ENCODE measurements at places on chromosomes 1 and 21. TPM values are rescaled to one million over a fixed set of nuclear protein-coding genes. Genes with fewer than 3 reads are reported as not detected.

The OR14I1 gene
- not detected for total RNA-seq

The AMY1A gene
- total RNA-seq = not detected

The BTBD8 gene
- total RNA-seq = 2.8 TPM

The OR6K3 gene
- total RNA-seq = not detected

The HHIPL2 gene
- total RNA-seq = 0.27 TPM

The CFAP45 gene
- 0.59 TPM for total RNA-seq

DNA sequence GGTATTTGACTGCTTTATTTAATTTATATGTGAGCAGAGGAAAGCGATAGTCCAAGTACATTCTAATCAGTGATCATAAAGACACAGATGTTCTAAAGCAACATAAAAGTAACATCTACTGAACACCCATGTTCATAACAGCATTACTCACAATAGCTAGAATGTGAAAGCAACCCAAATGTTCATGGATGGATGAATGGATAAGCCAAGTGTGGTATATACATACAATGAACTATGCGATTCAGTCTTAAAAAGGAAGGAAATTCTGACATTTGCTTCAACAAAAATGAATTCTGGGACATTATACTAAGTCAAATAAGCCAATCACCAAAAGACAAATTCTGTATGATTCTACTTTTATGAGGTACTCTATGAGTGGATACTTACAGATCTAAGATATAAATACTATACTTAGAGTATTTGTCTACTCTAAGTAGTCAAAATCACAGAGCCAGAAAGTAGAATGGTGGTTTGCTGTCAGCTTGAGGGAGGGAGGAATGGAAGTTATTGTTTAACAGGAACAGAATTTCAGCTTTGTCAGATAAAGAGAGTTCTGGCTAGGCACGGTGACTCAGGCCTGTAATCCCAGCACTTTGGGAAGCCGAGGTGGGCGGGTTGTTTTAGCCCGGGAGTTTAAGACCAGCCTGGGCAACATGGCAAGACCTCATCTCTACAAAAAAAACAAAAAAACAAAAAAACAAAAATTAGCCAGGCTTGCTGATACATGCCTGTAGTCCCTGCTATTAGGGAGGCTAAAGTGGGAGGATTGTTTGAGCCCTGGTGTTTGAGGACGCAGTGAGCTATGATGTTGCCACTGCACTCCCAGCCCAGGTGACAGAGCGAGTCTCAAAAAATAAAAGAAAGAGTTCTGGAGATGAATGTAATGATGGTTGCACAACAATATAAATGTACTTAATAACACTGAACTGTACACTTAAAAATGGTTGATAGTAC lies 79.7 kb upstream of the ARHGAP29 start:
- no peak overlapping the region for H3K4me3 ChIP-seq
- H3K27me3 ChIP-seq = no peaks in the 10 kb centered on the region
- no peaks in the 10 kb centered on the region for H3K36me3 ChIP-seq
- no peak for DNase-seq
- peak overlapping the region; percentile 63 for H3K27ac ChIP-seq
- H3K4me1 ChIP-seq = peaks cover 88% of the 10 kb centered on the region

- H3K27me3 ChIP-seq = 0 out of 2 replicates have a peak, but pooled peaks cover 13% of the 10 kb centered on the region
- H3K36me3 ChIP-seq = no peaks in the 10 kb centered on the region
- DNase-seq = no peak
- H3K27ac ChIP-seq = no peak overlapping the region
- H3K4me3 ChIP-seq = no peak overlapping the region
Measured at GRCh38 chr1:90074970-90075391, 80.1 kb downstream of the ZNF326 start.

DNA sequence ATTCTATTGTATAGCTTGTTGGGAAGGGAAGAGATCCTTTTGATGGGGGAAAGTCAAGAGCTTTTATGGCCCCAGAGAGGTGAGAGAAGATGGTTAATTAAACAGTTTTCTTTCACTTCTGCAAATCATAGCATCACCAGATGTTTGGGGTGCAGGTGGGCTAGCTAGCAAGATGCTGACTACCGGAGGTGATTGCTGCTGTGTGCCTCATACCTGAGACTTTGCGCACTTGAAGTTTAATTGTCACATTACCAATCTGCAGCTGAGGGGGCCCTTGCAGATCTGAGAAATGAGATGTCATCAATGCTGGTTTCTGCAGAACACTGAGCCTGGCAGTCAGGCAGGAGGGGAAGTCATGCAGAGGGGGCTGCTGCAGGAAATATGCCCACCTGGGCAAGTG lies 73.9 kb downstream of the SNRPE start:
- H3K27me3 ChIP-seq = peaks cover 6% of the 10 kb centered on the region
- no peak for DNase-seq
- no peaks in the 10 kb centered on the region for H3K4me1 ChIP-seq
- H3K36me3 ChIP-seq = no peaks in the 10 kb centered on the region

DNA sequence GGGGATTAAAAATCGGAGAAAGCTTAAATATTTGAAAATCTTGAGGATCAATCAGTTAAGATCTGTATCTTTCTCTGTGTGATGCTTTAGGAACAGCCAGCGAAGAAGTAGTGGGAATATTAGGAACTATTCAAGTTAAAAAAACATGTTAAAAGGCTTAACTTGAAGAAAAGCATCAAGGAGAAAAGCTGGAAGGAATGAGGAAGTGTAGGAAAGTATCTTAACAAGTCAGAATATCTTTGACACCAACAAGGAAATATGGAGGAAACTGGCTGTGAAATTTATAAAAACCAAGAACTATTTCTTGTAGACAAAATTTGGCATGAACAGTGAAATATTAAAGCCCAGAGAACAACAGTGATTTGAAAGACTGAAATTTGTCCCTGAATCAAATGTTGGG lies 60.4 kb downstream of the ATF6 start:
- DNase-seq = no peak
- H3K4me3 ChIP-seq = no peak overlapping the region
- H3K36me3 ChIP-seq = no peaks in the 10 kb centered on the region
- H3K27me3 ChIP-seq = no peaks in the 10 kb centered on the region

DNA sequence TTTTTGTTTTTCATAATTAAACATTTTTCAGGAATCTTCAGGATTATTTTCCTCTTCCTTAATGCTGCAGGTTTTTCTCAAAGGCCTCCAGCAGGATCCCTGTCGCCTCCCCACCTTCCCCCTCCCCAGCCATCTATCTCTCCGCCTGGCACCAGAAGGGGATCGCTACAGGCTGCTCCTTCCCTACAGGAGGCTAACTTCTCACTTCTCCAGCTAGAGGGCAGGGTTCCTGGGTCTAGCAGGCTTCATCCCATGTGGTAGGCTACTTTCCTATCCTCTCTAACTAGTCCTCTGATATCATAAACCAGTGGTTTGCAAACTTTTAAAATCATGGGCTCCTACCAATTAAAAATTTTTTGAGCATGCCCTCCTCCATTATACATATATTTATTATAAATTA lies 104.1 kb downstream of the KCNN3 start:
- peaks cover 11% of the 10 kb centered on the region for H3K27me3 ChIP-seq
- H3K36me3 ChIP-seq = no peaks in the 10 kb centered on the region
- DNase-seq = peak; percentile 38
- H3K4me3 ChIP-seq = no peak overlapping the region
- H3K27ac ChIP-seq = no peak overlapping the region
- H3K4me1 ChIP-seq = no peaks in the 10 kb centered on the region

DNA sequence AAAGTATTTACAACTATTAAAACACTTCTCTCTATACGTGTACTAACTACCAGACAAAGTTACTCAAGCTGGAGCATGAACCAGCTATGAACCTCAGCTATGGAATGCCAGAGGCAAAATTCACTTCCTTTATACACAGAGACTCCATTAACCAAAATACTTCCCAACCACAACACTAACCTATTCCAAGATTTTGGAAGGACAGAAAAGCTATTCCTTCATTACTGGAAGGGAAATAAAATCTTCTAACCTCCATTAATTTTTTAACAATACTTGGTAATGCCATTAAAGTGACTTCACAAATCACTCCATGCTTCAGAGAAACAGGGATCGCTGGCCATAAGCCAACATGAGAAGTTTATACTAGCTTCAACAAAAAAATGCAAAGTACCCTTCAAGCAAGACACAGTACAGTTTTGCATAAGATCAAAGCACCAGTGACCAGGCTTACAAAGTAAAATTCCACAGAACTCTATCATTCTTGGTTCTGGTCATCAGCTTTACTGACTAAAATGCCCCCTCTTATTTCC lies 58.0 kb downstream of the PUM1 start:
- no peak overlapping the region for H3K27ac ChIP-seq
- no peak overlapping the region for H3K4me3 ChIP-seq
- peaks cover 19% of the 10 kb centered on the region for H3K36me3 ChIP-seq
- H3K27me3 ChIP-seq = no peaks in the 10 kb centered on the region
- H3K4me1 ChIP-seq = peaks cover 12% of the 10 kb centered on the region

DNA sequence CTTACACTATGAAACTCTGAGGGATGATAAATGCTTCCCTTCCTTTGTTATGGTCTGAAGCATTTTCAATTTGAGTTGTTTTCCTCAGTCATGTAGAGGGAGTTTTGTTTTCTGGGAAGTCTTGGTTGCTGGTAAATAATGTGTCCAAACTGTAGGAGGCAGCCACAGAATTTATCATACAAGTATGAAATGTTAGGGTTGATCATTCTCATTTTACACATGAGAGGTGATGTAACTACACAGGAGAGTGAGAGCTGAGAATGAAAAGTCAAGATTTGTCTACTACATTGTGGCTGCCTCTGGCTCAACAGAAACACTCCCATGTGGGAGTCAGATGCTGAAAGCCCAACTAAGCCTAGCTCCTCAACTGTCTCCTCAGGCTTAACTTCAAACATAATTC lies 182.5 kb upstream of the SGIP1 start:
- no peak overlapping the region for H3K4me3 ChIP-seq
- H3K4me1 ChIP-seq = peaks cover 94% of the 10 kb centered on the region
- no peak for DNase-seq
- H3K36me3 ChIP-seq = peaks cover 2% of the 10 kb centered on the region
- H3K27me3 ChIP-seq = no peaks in the 10 kb centered on the region
- peak overlapping the region; percentile 96 for H3K27ac ChIP-seq

DNA sequence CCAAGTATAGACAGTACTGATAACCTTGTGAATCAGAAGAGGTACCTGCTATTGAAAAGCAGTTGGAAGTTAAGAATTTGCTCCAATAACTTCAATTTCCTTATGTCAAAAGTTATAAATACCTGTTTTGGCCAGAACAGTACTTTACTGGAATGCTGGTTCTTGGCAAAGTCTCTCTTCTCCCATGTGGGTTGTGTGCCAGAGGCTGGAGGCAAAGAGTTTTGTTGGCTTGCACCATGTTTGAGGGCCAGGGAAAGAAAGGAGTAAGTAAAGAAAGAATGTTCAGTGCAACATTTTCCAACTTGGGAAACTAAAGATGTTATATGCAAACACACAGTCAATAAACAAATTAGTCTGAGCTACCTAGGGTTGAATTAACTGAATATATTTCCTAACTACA lies 67.0 kb upstream of the DYNLT5 start:
- H3K27ac ChIP-seq = no peak overlapping the region
- no peaks in the 10 kb centered on the region for H3K36me3 ChIP-seq
- no peak overlapping the region for H3K4me3 ChIP-seq
- H3K4me1 ChIP-seq = no peaks in the 10 kb centered on the region
- H3K27me3 ChIP-seq = no peaks in the 10 kb centered on the region
- no peak for DNase-seq

DNA sequence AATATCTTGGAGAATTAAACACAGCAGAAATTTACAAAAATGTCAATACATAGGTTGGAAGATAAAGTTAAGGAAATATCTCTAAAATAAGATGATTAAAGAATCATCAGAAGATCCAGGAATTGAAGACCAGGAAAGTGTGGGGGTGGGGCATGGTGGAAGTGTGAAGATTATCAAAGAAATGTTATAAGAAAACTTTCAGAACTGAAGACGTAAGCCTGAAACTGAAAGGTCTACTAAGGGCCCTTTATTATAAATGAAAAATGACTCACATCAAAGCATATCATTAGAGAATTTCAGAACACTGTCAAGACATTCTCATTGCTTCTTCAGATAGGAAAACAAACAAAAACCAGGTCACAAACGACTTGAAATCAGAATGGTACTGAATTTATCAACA lies 92.4 kb upstream of the DPT start:
- H3K27ac ChIP-seq = no peak overlapping the region
- no peaks in the 10 kb centered on the region for H3K36me3 ChIP-seq
- H3K4me3 ChIP-seq = no peak overlapping the region
- H3K4me1 ChIP-seq = no peaks in the 10 kb centered on the region

Measured in HCT116 (cell line).